ENCODE measurements at places on chromosomes 5 and 9.

GRCh38 chr5:81779916-81780266 is 29.0 kb upstream of the SSBP2 start:
- no peak for DNase-seq

- no peak for DNase-seq
Measured at GRCh38 chr5:94796586-94796985, 178.1 kb downstream of the SLF1 start.

- no peak for DNase-seq
Measured at GRCh38 chr5:34584165-34584564, 72.0 kb upstream of the RAI14 start.

- no peak for DNase-seq
Measured at GRCh38 chr5:60541980-60542379, 158.0 kb downstream of the DEPDC1B start.

GRCh38 chr9:111909444-111909843 is 12.8 kb downstream of the UGCG start:
- no peak for DNase-seq

- no peak for DNase-seq
Measured at GRCh38 chr9:117334101-117334500, 80.8 kb downstream of the ASTN2 start.

Measured in stimulated activated CD4-positive, alpha-beta T cell treated with anti-CD3 and anti-CD28 coated beads, Interleukin-1b, Interleukin-23, amount 100 ng/mL, for 1 hour (primary cell).